Activated gamma-delta T cell treated with anti-CD3 and anti-CD28 coated beads, Interleukin-2, amount 50 U/mL, for 16 hours (primary cell): ENCODE measurements at places on chromosomes 16 and 17.

DNA sequence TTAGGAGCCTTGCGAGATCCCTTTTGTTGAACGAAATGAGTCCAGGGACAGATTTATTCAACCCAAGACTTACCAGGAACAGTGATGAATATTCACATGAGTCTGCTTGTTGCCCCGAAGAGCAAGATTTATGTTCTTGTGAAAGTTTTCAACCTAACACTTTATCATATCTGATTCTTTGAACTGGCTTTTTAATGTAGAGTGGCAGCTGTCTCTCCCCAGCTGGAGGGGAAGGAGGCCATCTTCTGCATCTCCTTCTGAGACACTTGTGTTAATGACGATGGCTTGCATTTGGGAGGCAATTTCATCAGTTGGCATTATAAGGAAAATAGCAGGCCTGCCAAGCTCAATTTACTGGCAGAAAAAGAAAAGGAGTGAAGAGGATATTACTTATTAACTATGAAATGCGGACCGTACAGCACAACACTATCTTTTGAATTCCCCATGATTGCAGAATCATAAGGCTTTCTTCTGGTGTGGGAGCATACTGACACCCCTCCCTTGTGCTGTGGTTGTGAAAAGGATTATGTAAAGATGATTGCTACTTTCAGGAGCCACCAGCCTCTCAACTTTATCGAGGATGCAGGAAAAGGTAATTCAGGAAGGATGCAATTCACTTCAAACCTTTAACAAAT lies 35.7 kb downstream of the SMARCE1 start:
- DNase-seq, result no peak

DNA sequence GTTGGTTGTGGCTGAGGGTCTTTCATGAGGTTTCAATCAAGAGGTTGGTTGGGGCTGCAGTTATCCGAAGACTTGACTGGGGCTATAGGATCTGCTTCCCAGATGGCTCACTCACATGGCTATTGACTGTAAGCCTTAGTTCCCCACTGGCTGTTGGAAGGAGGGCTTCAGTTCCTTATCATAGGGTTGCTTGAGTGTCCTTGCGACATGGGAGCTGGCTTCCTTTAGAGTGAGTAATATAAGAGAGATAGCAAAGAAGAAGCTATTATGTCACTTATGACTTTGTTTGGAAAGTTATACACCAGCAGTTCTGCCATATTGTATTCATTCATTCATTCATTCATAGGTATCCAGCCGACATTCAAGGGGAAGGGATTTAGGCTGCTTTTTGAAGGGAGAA lies 121.4 kb upstream of the WSCD1 start:
- DNase-seq, result no peak

DNA sequence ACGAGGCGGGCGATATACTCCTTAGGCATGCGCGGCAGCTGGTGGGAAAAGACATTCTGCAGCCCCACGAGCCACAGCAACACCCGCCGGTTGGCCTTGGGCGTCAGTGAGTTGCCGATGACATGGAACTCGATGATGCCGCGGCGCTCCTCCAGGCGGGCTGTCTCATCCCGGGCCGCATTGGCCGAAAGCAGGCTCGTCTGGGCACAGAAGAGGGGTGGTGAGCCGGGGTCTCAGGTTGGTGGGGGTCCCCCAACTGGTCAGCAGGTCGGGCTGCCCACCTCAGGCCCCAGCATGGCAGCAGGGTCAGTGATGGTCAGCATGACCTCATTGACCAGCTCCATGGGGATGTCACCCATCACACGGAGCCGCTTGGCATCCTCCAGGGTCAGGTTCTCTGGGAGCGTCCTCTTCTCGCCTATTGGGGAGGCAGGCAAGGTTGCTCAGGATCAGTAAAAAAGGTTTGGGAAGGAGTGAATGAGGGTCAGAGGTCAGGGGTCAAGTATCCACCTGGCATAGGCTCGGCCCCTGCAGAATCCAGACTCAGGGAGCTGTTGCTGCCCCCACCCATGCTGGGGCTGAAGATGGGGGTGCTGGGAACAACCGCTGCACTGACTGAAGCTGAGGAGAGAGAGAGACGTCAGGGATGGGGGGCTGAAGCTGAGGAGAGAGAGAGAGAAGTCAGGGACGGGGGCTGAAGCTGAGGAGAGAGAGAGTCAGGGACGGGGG lies 3.6 kb downstream of the KAT2A start:
- no peak for DNase-seq

DNA sequence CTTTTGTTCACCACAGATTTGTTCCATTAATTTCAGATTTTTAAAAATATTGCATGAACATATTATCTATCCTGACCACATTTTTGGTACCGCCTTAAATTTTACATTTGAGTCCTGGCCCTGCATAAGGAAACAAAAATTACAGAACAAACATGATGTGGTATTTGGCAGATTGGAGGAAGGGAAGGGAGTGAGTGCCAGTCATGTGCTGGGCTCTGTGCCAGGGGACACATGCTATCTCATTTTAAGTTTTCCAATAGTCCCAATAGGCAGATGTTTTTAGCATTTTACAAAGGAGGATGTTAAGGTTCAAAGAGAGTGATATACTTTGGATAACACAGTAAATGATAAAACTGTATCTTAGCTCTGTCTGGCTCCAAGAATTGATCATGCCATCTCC lies 185.1 kb downstream of the CDK5R1 start:
- no peak for DNase-seq

- no peak for DNase-seq
These were observed 17.4 kb downstream of the ZNF423 start for GRCh38 chr16:49838441-49839016.

DNA sequence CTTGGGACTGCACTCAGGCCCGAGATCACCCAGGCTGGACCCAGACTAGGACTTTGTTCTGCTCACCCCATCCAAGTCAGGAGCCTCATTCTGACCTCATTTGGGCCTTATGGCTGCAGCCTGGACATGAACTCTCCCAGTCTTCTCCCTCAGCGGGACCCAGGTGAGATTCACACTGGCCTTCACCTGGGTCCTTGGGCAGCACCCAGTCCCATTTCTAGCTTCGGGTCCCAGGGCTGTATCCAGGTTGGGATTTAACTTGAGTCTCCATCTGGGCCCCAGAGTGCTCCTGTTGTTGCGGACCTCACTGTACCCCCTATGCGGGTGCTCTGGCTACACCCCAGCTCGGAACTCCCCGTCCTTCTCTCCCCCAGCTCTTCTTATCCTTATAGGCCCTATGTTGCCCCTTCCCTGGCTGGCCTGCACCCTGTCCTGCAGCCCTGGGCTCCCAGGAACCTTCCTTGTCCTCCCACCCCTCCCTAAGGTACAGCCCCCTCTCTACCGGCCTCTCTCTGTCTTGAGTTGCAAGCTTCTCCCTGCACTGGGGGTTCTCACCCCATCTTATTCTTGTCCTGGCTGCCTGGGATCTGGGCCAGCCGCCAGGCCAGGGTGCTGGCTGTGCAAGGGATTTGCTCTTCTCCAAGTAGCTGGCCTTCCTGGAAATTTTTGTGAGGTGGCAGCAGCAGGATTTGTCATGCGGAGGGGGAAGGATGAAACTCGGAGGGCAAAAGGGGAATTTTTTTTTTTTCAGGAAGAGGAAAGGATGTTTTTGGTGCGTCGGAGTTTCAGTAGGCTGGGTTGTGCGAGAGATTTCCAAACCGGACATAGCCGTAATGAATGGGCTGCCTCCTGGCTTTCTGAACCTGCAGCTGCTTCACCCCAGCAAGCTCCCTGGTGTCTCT lies 904 bp downstream of the MAP2K3 start:
- no peak for DNase-seq

DNA sequence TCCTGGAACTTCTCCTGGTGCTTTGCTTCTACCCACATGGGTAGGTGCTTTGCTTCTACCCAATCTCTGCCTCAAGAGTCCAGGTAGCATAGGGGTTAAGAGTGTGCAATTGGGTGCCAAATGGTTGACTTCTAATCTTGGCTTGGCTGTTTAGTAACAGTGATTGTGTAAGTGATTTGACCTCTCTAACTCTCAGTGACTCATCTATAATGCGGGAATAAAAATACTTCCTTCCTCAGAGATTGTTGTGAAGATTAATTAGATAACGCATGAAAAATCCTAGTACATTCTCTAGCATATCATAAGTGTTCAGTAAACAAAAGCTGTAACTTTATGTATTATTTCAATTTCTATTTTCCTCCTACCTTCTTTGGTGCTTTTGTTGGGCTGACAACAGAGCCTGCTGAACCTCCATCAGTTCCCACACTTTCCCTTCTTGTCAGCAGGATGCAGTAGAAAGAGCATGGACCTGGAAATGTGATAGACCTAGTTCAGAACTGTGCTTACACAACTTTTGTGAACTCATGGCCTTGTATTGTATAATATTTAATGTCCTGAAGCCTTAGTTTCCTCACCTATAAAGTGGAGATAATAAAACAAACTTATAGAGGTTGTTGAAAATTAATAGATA lies 72.9 kb upstream of the SMIM36 start:
- DNase-seq, result no peak

- no peak for DNase-seq
These were observed 23.5 kb downstream of the GTF3C1 start for GRCh38 chr16:27526180-27526579.

DNA sequence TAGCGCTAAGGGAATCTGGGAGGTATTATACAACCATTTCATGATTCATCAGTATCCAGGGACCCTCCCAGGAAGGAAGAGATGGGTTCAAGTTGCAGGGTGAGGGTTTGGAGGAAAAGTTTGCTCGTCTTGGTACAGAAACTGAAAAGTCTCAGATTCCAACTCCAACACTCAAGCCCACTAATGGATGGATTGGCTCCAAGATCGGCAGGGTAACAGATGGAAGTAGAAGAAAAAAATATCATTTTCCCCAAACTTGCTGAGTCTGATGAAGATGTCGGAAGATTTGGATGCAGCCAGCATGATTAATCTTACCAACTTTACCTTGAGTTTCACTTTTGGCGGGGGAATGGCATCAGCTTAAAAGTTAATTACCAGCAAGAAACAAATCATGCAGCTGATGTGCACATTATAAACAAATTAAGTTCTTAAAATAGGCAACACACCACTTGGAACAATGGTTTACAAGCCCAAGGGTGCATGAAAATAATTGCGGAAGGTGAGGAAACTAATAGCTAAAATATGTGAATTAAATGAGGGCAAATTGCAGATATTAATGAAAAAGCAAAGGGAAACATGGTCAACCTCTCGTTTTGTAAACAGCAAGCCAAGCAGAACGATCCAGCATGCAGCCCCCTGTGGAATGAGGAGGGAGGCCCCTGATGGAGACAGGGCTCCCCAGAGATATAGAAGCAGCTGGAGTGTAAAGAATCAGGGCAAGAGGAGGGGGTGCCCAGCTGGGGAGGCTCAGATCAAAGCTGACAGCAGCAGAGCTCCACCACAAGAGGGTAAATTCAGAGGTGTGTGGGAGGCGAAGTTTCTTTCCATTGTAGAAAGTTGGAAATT lies 44.1 kb upstream of the GRIN2A start:
- DNase-seq, result no peak

DNA sequence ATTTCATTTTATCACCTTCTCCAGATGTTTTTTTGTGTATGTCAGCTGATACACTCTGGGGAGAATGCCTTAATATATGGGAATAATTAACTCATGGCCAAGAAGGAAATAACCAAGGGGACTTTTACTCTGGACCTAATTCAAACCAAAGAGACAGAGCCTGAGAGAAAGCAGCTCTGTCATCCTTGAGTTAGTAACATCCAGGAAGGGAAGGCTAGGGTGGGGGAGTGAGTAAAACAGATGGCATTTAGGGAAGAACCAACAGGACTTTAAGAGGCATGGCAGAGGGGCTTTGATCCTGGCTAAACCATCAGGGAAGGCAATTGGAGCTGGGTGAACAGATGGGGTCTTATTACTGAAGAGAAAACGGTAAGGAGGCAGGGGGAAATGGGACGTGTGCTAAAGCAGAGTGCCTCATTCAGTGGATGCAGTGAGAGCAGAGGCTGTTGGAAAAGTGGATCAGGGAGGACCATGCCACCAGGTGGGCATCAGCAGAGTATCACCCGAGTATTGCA lies 2.5 kb upstream of the SMPD3 start:
- no peak for DNase-seq

DNA sequence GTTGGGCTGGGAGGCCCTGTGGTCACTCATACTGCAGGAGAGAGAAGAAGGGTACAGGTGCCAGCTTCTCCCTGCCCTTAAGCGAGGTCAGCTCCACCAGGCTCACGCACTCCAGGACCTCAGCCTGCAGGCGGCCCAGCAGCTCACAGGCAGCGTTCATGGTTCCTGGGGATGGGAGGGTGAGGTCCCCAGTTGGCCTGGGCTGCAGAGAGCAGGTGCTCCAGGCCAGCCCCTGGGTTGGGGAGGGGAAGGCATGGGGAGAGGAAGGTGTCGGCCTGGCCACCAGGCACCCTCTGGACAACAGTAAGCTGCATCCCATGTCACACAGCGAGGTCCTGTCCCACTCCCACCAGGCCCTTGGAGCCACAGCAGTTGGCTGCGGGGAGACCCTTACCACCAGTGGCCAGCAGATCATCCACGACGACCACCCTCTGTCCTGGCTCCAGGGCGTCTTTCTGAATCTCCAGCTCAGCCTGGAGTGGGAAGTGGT lies 2.0 kb downstream of the APRT start:
- no peak for DNase-seq

DNA sequence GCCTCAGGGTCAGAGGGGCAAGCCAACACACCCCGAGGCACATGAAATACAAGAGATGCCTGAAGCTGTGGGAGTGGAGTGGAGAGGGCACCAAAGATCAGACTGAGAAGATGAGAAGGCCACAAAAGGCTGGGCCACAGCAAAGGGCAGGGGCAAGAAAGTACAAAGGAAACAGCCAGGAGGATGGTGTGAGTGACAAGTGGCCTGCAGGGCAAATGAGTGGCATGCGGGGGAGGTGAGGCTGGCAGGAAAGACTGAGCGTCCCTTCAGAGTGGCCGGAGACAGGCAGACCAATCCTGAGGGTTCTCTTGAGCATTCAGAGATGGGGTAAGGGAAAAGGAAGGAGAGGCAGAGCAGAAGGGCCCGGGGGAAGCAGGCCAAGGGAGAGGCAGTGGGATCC lies 23.2 kb downstream of the HSD11B2 start:
- no peak for DNase-seq

DNA sequence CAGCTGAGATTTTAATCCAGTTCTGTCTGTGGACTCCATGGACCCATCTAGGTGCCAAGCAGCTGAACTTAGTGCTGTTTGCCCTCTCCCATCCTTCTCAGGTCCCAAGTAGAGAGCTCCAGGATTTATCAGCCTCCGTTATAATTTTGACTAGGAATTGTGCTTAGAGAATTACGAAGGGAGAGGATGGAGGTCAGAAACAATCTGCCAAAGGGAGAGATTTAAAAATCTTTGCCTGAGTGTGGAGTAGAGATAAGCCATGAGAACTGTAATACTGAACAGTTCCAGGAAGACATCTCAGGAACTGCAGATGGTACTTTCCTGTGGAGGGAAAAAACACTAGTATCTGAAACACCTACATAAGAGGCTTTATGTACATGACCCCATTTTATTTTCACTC lies 27.0 kb downstream of the CEP95 start:
- DNase-seq, result no peak

DNA sequence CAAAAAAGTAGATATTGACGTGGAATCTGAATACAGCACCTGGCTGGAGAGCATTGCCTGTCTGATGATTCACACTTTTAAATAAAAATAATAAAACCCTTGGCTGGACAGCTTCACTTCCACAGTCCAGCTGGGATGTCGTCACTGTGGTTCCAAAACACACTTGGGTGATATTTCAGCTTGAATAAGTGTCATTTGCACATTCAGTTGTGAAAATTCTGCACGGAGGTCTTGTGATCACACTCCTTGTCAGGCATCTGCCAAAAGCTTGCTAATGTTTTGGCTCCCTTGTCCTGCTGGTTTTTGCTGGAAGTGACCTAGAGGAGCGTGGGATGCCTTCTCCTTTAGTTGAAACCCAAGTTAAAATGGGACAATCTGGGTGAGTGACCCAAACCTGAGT lies 60.7 kb downstream of the PCTP start:
- DNase-seq, result no peak
